ENCODE measurements at places on chromosomes 4 and X.

GRCh38 chr4:57158221-57158620 is 48.0 kb upstream of the IGFBP7 start:
- no peak for DNase-seq

- DNase-seq = no peak
These were observed 89.9 kb upstream of the NKX1-1 start for GRCh38 chr4:1496116-1496642.

GRCh38 chr4:141548791-141549190 is 87.6 kb upstream of the IL15 start:
- DNase-seq = no peak

DNA sequence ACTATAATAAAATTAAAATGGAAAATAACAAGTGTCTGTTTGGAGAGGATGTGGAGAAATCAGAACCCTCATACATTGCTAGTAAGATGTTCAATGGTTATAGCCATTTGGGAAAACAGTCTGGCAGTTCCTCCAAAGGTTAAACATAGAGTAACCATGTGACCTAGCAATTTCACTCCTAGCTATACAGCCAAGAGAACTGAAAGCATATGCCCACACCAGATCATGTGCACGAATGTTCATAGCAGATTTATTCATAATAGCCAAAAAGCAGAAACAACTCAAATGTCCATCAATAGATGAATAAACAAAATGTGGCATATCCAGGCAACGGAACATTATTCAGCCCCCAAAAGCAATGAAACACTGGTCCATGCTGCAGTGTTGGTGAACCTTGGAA is 9.4 kb upstream of the CCNQ start:
- DNase-seq = no peak

DNA sequence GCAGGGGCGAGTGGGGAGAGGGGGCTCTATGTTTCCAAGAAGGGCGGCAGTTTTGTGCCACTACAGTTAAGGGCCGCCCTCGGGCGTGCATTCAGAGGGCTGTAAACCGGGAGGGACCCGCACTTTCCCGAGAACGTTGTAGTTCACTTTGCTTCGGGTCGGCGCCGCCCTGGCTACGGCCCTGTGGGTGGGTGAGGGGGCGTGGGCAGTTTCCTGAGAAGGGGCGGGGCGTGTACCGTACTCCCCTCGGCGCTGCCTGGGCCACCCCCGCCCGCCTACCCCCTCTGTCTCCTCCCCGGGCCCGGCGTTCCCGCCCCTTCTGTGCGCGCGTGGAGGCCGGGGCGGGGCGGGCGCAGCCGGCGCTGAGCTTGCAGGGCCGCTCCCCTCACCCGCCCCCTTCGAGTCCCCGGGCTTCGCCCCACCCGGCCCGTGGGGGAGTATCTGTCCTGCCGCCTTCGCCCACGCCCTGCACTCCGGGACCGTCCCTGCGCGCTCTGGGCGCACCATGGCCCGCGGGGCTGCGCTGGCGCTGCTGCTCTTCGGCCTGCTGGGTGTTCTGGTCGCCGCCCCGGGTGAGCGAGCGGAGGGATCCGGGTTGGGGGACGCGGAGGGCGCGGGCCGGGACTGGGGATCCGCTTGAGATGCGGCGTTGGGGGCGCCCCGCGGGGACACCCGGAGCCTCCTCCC is at the start of gene CD99:
Gene CD99 (plus strand): TSS at position 440 of the 687 bp plus-strand sequence. CDS start 66 bp downstream, at position 506.
- DNase-seq = peak; percentile 81

- no peak for DNase-seq
These were observed 35.0 kb upstream of the GLRA3 start for GRCh38 chr4:174864031-174864430.

DNA sequence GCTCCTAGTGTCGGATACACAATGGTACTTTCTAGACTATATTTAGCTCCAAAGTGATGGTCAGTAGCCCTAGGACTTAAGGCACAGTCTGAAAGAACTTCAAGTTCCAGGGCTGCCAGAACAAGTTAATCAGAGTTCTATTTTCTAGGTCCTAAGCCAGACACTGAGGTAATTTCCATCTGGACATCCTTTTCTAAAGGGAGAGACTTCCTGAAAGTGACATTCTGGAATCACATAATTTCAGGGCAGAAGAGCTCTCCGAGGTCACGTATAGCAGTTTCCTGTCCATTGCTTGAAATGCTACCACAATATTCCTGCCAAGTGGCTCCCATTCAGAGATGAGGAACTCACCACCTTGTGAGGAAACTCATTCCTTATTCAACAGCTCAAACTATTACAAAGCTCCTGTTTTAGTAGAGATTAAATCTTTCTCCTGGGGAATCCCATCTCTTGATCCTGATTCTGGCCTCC is 117.9 kb downstream of the COL25A1 start:
- DNase-seq = no peak

GRCh38 chr4:16067515-16067914 is 16.3 kb downstream of the PROM1 start:
- DNase-seq = no peak

DNA sequence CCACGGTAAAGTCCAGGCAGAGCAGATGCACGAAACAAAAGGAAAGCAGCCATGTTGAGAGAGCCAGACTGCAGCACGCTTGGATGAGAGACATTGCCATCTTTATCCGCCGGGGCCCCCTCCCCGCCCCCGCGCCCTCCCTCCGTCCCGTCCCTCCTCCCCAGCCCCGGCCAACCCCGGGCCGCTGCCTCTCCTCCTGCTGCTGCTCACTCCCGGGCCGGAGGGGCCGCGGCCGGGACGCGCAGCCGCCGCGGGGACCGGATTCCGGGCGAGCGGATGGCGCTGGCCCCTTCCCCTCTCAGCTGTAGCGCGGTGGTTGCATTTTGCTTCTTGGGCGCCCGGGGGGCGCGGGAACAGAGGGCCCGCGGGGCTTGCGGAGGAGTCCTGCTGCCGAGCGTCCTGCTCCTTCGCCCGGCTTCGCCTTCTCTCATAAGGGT is 542 bp downstream of the RNF150 start:
- no peak for DNase-seq

- DNase-seq = peak; percentile 3
These were observed 4.0 kb downstream of the C4orf46 start for GRCh38 chr4:158667651-158668198.

GRCh38 chr4:109816082-109816442 is 500 bp downstream of the GAR1 start:
- DNase-seq = peak; percentile 4

DNA sequence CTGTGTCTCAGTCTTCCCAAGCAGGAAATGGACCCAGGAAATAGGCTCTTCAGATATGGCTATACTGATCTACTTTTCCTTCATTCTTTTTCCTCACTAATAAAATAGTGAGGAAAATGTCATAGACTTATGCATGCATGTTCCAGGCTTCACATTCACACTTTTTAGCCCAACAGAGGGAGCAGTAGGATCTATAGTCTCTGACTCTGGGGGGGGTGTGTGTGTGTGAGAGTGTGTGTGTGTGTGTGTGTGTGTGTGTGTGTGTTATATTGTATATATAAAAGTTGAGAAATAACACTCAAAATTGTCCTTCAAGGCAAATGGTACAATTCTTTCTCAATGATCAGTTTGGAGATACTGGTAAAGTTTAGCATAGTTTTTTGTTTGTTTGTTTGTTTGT is 297.2 kb upstream of the GALNT7 start:
- DNase-seq = no peak

DNA sequence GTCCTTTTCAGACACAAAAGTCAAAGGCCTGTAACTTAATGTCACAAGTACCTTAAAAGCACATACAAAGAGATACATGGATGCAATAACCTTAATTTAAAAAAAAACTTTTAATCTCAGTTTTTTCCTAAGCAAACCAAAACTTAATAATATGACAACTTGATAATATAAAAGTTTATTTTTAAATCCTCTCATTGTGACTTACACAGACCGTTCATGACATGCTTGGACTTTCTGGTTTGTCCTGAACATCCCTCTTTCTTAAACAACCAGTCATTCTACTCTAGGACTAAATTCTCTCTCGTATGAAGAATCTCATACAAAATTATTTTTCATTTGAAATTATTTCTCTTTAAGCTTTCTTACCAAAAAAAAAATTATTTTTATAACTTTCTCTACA is 43.1 kb upstream of the CYP2U1 start:
- DNase-seq = no peak

- DNase-seq = no peak
These were observed 47.2 kb downstream of the C4orf50 start for GRCh38 chr4:5971078-5971450.

- DNase-seq = no peak
These were observed 19.5 kb downstream of the ENPP6 start for GRCh38 chr4:184198190-184198589.

GRCh38 chrX:19625612-19626011 is 110.3 kb upstream of the MAP3K15 start:
- DNase-seq = peak; percentile 5

- no peak for DNase-seq
These were observed 1303.4 kb downstream of the TECRL start for GRCh38 chr4:63105839-63106238.

DNA sequence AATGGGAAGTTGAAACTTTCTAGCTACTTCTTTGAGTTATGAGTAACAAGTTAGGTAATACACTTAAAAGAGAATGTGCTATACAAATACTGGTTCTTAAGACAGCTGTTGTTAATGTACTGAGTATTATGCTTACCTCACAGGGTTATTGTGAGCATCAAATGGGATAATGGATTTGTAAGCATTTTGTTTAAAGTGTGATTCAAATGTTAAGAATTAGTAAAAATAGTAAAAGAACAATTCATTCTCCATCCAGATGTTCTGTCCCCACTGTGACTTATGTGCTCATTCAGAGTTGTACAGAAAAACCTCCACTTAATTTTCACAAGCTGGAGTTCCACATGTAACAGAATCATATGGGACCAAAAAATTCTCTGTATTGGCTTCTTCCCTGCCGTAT is 63.6 kb downstream of the AR start:
- no peak for DNase-seq

- no peak for DNase-seq
These were observed 181.9 kb downstream of the AFAP1 start for GRCh38 chr4:7757501-7758471.

GRCh38 chr4:18698119-18698883 is 676.7 kb upstream of the LCORL start:
- DNase-seq = no peak

DNA sequence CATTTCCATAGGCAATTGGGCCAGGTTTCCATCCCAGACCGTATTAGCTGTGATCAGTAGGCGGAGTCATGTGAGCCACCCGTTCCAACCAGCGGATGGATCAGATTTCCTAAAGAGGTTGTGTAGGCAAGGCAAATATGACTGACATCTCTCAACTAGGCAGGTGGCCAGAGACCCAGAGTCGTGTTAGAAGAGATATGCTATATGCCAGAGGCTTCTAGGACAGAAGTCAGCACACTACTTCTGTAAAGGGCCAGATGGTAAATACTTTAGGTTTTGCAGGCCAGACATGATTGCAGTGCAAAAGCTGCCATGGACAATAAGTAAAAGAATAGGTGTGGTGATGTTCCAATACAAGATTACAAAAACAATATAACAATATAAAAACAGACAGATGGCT is 788.4 kb downstream of the RPA4 start:
- no peak for DNase-seq

GRCh38 chr4:1478766-1479355 is 72.6 kb upstream of the NKX1-1 start:
- no peak for DNase-seq

GRCh38 chrX:48480583-48480982 is 4.6 kb downstream of the FTSJ1 start:
- no peak for DNase-seq

- DNase-seq = no peak
These were observed 2057.3 kb downstream of the ARAP2 start for GRCh38 chr4:34187056-34187455.

DNA sequence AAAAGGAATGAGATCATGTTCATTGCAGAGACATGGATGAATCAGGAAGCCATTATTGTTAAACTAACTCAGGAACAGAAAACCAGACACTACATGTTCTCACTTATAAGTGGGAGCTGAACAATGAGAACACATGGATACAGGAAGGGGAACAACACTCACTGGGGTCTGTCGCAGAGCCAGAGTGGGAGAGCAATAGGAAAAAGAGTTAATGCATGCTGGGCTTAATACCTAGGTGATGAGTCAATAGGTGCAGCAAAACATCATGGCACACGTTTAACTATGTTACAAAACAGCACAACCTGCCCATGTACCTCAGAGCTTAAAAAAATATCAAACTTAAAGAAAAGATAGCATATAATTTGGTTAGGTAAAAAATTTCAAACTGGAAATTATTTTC is 281.4 kb downstream of the PABPC4L start:
- DNase-seq = no peak

- peak; percentile 12 for DNase-seq
These were observed at the start of gene ZDHHC15 for GRCh38 chrX:75522565-75523431. ZDHHC15 (minus strand) TSS chrX:75523037; CDS start chrX:75523024, 13 bp downstream.

- DNase-seq = no peak
These were observed 56.3 kb downstream of the ZAR1 start for GRCh38 chr4:48546336-48546735.

- no peak for DNase-seq
These were observed 215.6 kb upstream of the PPARGC1A start for GRCh38 chr4:24105327-24106038.

GRCh38 chrX:16239211-16239610 is 71.9 kb downstream of the MAGEB17 start:
- DNase-seq = no peak

DNA sequence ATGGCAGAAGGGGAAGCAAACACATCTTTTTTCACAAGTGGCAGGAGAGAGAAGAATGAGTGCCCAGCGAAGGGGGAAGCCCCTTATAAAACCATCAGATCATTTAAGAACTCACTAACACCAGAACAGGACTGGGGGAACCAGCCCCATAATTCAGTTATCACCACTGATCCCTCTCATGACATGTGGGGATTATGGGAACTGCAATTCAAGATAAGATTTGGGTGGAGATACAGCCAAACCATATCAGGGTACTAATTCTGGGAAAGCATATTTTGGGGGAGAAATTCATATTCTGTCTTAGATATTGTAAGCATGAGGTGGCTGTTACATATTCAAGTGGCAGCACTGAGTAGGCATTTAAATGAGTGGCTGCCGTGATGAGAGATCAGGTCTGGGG is 87.8 kb downstream of the RAPGEF2 start:
- DNase-seq = no peak

DNA sequence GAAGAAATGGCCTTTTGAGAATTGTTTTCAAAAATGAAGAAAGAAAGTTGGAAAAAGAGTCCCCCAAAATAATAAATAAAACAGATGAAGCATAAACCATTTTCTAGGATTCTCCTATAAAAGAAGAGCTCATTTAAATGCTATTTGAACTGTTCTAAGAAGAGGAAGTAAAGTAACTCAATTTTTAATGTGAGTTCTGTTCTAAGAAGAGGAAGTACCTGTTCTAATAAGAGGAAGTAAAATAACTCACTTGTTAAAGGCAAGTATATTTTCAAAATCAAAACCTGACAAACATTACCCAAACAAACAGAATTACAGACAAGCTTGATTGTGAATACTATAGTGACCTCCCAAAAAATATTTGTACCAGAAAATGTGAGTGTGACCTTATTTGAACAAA is 1326.3 kb downstream of the C4orf33 start:
- DNase-seq = no peak

- DNase-seq = no peak
These were observed 230.1 kb upstream of the GALNTL6 start for GRCh38 chr4:171582961-171583581.

GRCh38 chrX:50962156-50962555 is 51.6 kb downstream of the BMP15 start:
- no peak for DNase-seq

Measured in stimulated activated CD4-positive, alpha-beta T cell treated with anti-CD3 and anti-CD28 coated beads, Interleukin-15, amount 100 ng/mL, for 1 hour (primary cell).